ENCODE measurements at places on chromosomes 6 and 20.

DNA sequence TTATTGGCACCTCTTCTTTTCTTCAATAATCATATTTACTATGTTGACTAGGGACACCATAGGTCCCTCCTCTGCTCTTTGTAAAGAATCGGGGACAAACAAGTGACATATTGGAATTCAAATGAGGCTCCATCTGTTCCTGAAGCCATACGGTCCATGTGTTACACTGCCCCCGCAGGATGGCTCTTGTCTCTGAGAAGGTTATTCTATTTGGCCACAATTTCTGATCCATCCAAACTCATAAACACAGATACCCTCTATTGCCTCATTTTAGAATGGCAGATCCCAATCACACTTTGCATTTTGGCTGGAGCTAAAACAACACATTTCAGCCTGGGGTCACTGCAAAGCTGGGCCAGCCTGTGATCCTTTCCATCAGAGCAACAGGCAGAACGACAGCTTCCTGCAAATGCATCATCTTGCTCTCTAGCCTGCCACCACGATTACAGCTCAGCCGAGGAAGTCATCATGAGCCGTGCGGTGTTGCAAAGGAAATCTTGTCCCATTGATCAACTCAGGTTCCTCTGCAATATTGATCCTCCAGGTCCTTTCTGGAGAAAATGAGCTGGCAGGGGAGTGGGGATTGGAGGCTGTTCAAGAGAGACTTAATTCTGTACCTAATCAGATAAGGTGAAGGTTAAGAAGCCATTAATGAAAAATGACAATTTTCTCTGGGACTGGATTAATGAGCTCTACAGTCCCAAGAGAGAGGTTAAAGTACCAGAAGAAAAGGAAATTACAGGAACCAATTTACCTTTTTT lies 73.1 kb downstream of the AGPAT4 start:
- DNase-seq: no peak

GRCh38 chr6:1554476-1555310 lies 55.0 kb upstream of the FOXC1 start:
- peak; percentile 94 for DNase-seq

DNA sequence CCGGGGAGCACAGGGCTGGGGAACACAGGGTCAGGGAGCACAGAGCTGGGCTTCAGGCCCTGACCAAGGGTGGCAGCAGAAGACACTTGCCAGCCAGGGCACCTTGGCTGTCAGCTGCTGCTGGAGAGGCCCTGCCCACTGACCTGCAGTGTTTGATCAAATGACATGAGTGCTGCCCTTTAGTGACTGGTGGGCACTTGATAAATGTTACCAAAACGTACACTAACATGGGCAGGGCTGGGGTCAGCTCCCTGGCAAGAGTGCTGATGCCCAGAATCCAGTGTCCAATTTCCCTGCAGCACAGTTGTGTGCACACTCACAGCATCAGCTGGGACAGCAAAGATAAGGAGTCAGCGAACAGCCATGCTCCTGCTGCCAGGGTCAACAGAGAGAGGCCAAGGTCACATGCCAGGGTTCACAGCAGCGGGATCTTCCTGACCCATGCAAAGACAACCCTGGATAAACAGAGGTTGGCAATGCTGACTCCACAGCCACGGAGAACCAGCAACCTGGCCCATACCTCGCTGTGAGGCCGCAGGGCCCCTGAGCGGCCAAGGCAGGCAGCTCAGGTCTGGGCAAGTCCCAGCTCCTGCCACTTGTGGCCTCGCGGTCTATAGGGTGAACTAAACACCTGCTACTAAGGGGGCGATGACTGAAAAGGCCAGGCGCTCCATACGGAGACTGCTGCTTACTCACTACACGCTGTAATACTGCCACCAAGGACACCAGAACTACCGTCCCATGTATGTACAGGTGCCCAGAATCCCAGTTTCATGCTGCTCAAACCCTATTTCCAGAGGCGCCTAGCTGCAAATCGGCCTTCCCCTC lies 46.3 kb downstream of the NINL start:
- no peak for DNase-seq

DNA sequence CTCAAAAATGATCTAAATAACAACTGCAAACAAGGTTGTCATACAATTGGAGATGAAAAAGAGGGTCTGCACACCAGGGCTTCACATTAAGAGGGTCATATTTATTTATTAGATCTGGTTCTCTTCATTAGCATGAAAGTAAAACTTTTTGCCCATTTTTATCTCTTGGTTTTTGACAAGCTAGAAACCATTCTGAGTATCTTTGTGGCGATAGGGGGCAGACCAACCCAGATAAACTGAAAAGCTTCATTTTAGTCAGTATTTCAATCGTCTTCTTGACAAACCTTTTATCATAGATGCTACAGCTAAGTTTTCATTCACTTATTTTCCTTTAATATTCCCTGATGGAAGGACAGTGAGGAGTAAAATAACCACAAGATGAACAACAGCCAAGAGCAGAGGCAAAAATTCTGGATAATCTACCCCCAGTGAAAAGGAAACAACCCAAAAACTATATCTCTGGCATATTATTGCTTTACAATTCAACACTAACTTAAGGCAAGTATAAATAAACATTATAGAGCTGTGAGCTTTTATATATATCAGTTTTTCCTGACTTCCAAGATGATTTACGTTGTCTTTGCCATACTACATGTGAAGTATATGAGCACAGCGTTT lies 45.2 kb downstream of the THEMIS start:
- peak; percentile 17 for DNase-seq

DNA sequence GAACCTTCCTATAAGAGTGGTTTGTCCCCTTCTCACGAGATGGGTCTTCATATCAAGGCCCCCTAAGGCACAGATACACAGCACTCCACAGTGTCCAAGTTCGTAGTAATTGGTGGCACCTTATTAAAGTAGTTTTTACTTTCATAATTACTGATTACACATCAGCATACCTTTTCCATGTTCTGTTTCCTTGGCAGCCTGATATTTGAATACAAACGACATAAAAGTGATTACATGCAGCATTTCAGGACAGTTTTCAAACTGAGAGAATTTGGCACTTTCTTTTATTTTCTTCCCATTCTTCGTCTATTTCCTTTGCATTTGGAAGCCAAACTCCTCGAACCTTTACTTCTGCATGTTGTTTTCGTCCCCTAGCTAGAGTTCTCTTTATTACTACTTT lies 139.7 kb downstream of the MTHFD1L start:
- DNase-seq: no peak

GRCh38 chr6:154583546-154584188 lies 73.2 kb upstream of the CNKSR3 start:
- no peak for DNase-seq

GRCh38 chr20:32534661-32535240 lies 50.4 kb downstream of the NOL4L start:
- DNase-seq: no peak

- DNase-seq: no peak
These were observed 67.4 kb downstream of the ZMYND8 start for GRCh38 chr20:47289096-47289495.

DNA sequence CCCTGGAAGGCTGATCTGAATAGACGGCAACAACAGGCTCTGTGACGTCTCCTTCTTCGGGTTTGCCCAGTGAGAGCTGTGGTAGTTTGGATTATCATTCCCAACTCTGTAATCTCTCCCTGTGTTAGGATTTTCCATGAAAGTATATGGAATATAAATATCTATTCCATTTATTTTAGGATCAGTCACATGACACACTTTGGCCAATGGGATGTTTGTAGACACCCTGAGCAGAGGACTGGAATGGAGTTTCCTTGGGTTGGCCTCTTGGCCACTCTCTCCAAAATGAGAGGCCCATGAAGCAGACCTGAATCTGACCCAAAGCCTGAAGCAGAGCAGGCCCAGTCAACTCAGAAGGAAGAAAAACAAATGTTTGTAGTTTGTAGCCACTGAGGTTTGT lies 37.2 kb upstream of the UBR2 start:
- no peak for DNase-seq

- DNase-seq: no peak
These were observed 624.7 kb downstream of the CD109 start for GRCh38 chr6:74320715-74321114.

GRCh38 chr6:149931501-149931900 lies 8.6 kb upstream of the RAET1G start:
- no peak for DNase-seq

DNA sequence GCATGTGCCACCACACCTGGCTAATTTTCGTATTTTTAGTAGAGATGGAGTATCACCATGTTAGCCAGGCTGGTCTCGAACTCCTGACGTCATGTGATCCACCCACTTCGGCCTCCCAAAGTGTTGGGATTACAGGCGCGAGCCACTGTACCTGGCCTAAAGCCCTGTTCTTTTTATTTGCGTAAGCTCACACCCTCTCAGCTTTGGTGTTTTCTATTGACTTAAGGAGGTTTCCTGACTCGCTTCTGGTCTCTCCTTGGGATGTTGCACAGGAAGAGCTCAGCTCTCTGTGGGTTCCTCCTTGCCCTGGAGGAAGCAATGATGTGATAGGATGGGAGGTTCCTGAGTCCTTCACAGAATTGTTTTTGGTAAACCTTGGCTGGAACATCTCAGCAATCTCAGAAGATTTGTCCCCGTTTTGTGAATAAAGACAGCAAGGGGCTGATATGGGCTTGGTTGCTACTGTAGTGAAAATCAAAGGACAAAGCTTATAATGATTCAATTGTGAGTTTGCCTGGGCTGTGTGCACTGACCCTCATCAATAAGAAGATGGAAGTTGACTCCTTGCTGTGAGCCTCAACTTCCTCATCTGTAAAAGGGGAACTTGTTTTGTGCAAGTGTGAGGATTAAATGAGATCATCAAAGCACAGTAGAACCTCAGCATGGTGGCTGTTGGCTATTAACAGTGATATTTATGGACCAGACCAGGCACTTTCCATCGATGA lies 27.0 kb downstream of the TOX2 start:
- DNase-seq: no peak

GRCh38 chr20:35171753-35172433 lies at the start of gene PROCR:
Gene PROCR (plus strand): TSS chr20:35172072. CDS start chr20:35172155, 83 bp downstream.
- DNase-seq: peak; percentile 95

GRCh38 chr6:148521586-148521985 lies 178.9 kb downstream of the SASH1 start:
- DNase-seq: no peak

DNA sequence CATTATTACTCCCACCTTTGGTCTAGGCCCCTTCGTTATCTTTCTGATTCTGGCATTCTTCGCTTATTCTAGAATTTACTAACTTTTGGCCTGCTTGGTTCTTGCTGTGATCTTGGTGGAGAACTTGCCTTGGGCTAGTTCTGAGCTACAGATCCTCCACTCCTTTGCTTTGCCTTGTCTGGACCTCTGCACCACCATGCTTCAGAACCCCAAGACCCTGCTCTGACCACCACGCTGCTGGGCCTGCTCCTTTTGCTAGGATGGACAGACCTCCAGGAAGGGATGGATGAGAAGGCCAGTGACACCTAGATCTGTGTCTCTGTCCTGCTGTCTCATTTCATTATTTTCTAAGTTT lies 30.4 kb upstream of the CCN2 start:
- no peak for DNase-seq

DNA sequence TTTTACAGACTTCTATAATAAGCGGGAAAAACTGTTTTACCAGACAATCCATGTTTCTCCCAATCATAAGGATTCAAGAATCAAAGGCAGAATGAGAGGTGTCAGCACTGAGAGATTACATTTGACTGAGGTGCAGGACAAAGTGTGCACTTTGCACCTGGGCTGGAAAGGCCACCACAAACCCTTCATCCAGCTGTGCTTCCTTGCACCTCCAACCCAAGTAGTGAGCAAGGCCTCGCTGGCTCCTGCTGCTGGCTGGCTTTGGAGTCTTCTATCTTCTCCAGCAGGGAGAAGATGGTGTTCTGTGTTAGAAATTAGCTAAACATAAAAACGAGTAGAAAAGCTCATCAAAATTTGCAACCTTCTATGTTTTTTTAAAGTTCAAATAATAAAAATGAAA lies 77.7 kb downstream of the CHD6 start:
- no peak for DNase-seq

DNA sequence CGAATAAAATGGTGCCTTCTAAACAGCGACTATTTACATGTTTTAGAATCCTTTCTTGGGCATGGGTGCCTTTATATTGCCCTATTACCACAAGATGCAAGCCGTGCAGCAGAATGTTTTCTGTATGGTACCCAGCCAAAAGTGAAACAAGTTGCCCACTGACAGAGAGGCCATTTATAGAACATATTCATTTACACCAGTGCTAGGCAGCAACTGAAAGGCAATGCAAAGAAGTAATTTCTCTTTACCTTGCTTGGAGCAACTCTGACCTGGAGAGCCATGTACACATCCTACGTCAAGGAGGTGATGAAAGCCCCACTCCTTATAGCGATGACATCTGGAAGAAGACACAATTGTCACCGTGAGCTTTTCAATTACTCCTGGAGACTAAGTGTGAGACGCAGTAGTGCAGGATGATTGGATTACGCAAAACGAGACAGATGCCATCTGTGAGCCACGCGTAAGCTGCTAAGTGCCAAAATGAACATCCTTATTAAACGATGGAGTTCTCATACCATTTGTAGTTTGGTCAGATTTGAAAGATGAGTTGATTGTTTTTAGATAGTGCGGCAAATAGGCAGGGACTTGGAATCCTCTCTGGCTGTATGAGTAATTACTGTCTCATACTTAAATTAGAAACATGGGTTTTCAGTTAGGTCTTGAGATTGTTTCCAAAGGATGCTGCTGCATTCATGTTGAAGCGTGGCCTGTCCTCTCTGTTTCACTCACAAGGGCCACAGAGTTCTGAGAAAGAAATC lies at the start of gene TMEM244:
TSS of gene TMEM244 (minus strand) at position 408 of the 758 bp plus-strand sequence. CDS start at position 281, 127 bp downstream.
- peak; percentile 53 for DNase-seq

GRCh38 chr6:169620171-169621130 lies 81.4 kb downstream of the WDR27 start:
- DNase-seq: no peak

Measured in GM03348 (cell line).